ENCODE measurements at places on chromosomes 12 and 14. TPM values are rescaled to one million over a fixed set of nuclear protein-coding genes. Genes with fewer than 3 reads are reported as not detected.

IL26 gene
- total RNA-seq: not detected

GRCh38 chr12:130480887-130481286, 143.2 kb downstream of the PIWIL1 start:
- no peak for DNase-seq

RNF212B gene
- not detected for total RNA-seq

OVCH1 gene
- not detected for total RNA-seq

LMO3 gene
- not detected for total RNA-seq

DNA sequence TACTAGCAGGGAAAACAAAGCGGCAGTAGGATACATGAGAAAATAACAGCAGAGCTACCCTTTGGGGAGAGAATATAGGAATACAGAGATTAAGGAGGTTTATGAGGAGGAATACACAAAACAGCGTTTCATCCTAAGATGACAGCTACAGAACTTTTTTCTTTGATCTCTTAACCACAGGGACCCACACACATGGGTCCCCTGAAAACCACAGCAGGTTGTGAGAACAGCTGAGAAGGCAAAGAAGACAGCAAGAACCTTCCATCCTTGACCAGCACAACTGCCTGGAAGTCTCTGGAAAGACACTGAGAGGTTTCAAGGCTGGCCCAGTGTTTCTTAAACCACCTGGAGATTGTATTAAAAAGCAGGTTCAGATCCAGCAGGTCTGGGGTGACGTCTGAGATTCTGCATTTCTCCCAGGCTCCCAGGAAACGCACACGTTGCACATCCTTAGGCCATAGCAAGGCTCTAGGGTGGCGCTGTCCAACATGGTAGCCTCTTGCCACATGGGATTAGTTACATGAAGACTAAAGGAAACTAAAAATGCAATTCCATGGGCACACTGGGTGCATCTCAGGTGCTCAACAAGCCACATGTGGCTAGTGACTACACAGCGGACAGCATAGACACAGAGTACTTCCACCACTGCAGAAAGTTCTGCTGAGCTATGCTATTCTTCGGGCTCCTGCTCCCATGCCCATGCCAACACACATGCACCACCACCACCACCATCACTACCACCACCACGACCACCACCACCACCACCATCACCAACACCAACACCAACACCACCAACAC, 92.3 kb downstream of the FOXN3 start:
- no peak for DNase-seq

DNA sequence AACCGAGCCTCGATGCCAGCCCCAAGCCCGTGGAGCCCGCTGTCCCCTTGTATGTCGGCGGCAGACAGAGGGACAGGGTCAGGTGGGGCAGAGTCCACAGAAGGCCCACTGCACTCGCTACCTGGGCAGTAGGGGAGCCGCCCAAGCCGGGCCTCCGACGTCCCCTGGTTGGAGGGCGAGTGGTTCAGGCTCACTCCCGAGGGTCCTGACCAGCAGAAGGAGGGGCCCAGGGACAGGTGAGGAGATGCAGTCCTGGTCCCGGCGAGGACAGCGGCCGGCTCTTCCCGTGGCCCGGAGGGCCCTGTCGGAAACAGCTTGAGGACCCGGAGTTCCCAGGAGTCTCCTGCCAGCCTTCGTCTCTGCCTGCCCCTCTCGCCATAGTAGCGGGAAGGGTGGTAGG, 216.7 kb upstream of the SFSWAP start:
- DNase-seq: no peak

DNA sequence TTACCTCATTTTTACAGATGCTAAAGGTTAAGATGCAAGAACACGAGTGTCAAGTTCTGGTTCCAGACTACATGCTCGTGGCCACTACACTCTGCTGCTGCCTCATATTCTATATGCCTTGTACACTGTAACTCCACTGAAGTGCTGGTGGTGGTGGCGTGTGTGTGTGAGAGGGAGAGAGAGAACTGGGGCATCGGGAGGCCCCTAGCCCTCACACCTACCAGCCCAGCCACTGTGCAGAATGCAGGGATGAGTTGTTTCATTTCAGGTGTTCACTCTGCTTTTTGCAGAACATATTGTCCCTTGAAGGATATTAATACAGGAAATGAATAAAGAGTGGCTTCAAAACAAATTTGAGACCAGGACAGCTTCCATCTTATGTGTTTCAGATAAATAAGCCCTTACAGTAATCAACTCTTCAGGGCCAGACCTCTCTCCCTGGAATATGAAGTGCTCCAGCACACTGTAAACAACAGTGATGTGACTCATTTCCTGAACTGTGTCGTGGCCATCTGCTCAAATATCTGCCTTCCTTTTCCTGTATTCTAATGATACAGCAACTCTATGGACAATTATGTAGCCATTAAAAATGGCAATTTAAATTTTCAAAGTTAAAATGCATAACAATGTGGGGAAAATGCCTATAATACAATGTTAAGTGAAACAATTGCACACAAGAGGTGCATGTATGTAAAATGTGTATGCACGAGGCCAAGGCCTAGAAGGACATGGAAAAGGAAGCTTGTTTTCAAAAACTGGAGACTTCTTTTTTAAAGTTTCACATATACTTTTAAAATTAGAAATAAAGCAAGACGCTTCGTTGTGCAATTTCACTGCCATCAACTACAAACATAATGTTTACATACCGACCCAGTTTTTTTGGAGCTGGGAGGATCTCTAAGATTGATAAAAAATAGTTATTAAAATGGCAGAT, 215.4 kb downstream of the PELI2 start:
- no peak for DNase-seq

DNA sequence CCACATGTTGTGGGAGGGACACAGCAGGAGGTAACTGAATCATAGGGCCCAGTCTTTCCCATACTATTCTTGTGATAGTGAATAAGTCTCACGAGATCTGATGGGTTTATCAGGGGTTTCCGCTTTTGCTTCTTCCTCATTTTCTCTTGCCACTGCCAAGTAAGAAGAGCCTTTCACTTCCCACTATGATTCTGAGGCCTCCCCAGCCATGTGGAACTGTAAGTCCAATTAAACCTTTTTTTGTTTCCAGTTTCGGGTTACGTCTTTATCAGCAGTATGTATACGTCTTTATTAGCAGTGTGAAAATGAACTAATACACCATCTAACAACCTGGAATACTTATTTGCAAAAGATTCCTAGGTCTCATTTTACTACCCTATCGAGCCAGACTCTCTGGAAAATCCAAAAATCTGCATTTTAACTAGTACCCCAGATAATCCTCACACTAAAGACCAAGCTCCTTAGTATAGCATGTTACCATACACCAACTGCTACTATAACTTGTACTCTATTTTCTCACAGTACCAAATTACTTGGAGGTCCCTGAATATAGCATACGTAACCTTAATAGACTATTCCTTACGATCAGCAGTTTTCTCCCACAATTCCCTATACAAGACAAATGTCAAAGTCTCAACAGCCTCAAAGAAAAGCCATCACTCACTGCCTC, 11.5 kb downstream of the GTF2A1 start:
- DNase-seq: no peak

GRCh38 chr12:53973236-53974042, 513 bp downstream of the HOXC11 start:
- DNase-seq: no peak

- peak; percentile 27 for DNase-seq
These were observed 1.0 kb downstream of the NACA start for GRCh38 chr12:56723889-56724700.

GRCh38 chr12:92506460-92506859, 196.3 kb upstream of the PLEKHG7 start:
- DNase-seq: no peak

PAH gene
- total RNA-seq: not detected

DNA sequence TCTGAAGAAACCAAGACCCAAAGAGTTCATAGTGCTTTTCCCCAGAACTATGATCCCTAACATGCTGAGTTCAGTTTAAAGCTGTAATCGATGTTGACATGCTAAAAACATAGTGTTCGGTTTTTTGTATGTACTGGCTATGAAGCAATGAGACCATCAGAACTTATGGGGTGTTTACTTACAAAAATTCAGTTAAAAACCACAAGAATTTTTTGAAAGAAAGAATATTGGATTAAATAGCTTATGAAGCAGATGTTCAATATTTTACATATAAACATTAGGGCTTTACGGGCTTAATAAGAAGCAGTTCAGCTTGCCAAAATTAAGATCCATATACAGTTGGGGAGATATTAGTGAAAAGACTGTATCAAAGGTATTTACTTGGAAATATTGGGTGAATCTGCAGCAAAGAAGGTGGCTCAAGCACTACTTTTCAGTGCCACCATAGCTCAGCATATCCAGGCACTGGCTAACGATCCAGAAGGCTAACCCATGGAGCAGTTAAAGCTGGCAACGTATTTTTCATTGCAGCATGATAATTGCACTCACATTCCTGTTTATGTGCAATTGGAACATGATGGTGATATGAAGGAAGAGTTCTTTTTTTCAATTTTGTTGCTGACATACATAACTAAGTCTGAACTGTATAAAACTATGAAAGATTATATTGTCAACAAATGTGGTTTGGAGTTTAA, 125.9 kb downstream of the EFCAB11 start:
- no peak for DNase-seq

TPH2 gene
- not detected for total RNA-seq

PTPRQ gene
- total RNA-seq: not detected

DNA sequence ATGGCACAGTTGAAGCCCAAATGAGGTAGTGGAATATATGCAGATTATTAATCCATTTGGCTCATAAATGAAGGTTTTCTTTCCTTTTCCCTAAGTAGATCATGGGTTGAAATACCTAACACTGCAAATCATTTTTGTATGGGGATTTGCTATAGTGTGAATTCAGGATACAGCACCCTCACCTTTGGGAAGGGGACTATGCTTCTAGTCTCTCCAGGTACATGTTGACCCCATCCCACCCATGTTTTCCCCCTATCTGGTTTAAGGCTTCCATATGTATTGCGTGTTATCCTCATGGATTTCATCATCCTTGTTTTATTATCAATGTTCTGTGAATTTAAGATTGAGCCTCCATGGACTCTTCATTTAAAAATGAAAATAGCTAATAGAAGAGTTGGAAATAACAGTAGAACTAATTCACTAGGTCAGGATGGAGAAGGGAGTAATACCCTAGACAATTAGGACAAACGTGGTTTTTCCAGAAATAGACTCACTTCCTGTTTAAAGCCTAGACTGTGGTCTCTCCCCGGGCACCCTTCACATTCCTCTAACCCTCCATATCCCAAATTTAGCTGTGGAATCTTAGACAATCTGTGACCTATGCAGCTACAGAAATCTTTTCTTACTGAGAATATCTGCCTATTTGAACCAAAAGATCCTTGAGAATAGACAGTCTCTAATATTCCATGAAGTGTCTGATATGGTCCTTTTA, 56.5 kb downstream of the DAD1 start:
- no peak for DNase-seq

- DNase-seq: no peak
These were observed 8.0 kb upstream of the C1R start for GRCh38 chr12:7100239-7100638.

DNA sequence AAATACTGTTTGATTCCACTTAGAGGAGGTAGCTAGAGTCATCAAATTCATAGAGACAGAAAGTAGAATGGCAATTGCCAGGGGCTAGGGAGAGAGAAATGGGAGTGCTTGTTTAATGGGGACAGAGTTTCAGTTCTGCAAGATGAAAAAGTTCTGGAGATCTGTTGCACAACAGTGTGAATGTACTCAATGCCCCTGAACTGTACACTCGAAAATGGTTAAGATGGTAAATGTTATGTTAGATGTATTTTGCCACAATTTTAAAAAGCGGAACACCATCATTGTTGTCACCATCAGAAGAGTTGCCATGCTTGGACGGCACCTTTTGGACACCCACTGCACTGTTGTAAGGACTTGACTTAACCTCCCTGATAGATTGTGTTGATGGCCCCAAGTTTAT, 106.9 kb downstream of the SCARB1 start:
- no peak for DNase-seq

RBP5 gene
- 0.42 TPM for total RNA-seq

DNA sequence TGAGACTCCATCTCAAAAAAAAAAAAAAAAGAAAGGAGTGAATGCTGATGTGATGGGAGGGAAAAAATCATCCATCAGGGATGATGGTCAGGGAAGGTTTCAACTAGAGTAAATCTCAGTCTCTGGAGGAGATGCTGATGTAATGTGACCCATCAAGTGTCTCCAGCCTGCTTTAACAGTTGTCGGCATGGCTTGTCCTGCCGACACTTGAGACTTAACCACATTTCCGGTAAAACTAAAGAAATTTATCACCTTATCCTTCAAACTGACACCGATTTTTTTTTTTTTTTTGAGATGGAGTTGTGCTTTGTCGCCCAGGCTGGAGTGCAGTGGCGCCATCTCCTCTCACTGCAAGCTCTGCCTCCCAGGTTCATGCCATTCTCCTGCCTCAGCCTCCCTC, 21.5 kb upstream of the ANAPC5 start:
- DNase-seq: no peak

DNA sequence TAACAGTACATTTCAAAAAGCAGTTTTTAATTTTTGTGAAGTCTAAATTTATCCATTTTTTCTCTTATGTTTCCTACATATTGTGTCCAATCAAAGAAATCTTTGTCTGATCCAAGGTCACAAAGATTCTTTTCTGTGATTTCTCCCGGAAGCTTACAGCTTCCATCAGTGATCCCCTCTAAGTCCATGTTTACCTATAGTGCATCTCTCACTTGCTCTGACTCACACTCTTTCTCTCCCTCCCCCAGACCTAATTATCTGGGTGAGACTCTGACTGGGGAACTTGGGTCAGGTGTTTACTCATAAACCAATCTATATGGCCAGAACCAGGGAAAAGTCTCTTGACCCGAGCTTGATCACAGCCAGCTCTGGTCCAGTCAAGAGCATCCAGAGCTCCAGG, 224.4 kb downstream of the SPTSSA start:
- DNase-seq: no peak

DNA sequence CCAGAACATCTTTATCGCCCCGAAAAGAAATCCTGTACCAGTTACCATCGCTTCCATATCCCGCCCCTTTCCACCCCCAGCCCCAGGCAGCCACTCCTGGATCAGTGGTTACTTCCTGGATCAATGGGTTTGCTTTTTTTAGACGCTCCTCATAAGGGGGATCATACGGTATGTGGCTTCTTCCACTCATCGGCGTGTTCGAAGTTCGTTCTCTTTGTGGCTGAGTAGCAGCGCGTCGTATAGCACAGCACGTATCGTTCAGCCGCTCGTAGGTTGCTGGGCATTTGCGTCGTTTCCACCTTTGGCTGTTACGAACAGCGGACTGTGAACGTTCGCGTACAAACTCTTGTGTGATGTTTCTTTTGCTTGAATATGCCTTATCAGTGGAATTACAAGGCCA, 1.8 kb downstream of the NOC4L start:
- DNase-seq: no peak

GRCh38 chr12:120247621-120248030, 17.9 kb downstream of the PXN start:
- DNase-seq: no peak

DNA sequence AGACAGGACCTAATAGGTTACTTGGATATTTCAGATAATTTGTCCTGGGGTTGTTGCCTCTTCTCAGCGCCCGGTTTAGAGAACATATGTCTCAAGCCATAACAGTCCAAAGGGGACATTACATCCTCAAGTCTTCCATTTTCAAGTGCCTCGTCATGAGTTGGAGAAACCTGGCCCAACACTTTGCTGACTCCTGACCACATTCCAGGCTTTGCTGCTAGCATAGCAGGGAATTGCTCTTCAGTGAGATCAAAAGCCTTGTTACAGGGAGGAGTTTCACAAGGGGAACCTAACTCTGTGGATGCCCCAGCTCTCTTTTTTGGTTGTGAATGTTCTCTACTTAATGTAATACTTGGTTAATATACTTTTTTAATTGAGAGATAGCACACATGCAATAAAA, 8.2 kb upstream of the MMP19 start:
- no peak for DNase-seq

CLEC4E gene
- not detected for total RNA-seq
